ENCODE measurements at places on chromosomes 2 and 18.

- no peak for DNase-seq
Measured at GRCh38 chr2:122237450-122237849, 482.0 kb downstream of the TSN start.

DNA sequence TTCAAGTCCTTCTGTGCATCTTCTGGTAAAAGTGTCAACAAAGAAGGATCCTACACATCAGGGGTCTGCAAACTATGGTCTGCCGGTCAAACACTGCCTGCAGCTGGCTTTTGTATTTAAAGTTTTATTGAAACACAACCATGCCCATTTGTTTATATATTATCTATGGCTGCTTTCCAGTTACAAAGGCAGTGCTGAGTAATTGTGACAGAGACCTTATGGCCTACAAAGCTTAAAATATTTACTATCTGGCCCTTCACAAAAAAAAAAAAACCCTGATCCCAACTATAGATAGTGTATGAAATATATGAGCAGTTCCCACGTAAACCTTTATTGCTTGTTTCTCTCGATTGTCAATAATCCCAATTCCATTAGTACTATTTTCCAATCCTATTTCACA, 101.4 kb downstream of the RBMS1 start:
- no peak for DNase-seq

DNA sequence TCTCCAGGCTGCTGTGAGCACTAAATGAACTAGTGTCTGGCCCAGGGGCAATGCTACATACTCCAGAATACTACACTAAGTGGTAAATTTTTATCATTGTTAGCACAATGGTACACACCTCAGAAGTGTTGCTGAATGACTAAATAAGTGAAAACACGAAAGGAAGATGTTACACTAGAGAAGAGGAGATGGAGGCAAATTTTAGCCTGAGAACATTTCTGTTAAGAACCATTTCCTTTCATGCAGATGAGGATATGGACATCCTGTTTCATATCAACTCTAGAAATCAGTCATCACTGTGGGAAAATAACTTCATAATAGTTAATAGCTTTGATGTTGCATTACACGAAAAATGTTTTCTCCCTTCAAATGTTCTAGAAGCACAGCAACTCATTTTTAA, 117.6 kb upstream of the STK17B start:
- no peak for DNase-seq

DNA sequence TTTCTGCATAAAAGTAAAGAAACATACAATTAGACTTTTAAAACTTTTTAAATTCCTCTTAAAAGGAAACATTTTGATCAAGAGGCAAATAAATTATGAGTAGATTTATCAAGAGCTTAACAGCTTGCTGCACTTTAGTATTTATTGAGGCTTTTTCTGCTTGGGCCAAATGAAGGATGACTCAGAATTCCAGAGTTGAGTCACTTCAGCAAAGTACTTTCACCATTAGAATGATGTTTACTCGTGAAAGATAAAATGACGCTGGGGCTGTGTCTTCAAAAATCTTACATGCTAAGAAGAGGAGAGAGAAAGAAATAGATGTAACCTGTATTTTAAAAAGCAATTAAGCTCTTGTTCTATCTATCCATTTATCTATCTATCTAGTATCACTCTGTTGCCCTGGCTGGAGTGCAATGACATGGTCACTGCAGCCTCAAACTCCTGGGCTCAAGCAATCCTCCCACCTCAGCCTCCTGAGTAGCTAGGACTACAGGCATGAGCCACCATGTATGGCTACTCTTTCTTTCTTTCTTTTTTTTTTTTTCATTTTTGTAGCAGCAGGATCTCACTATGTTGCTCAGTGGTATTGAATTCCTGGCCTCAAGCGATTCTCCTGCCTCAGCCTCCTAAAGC, 75.3 kb upstream of the RIOK3 start:
- DNase-seq = no peak

GRCh38 chr2:191114403-191114886, 36.3 kb downstream of the STAT4 start:
- DNase-seq = no peak

- no peak for DNase-seq
Measured at GRCh38 chr2:162063281-162063680, 10.7 kb downstream of the DPP4 start.

GRCh38 chr2:61233581-61233980, 71.6 kb downstream of the C2orf74 start:
- no peak for DNase-seq

DNA sequence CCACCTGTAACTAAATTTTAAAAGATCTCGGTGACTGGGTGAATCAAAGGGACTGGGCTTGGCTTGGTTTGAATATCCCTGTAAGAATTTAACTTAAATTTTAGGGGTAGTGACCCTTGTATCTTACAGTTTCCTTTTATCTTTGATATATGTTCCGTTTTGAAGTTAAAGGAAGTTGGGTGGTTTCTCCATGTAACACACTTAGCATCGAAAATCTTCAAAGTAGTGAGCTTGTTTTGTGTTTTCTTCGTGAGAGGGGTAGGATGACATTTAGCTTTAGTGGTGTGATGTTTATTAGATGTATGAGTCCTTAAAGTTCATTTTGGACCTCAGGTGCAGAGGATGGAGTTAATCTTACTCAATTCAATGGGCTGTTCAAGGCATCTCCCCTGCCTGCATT, 1.6 kb downstream of the WDR7 start:
- no peak for DNase-seq

- no peak for DNase-seq
Measured at GRCh38 chr2:159110784-159111183, 142.3 kb downstream of the TANC1 start.

DNA sequence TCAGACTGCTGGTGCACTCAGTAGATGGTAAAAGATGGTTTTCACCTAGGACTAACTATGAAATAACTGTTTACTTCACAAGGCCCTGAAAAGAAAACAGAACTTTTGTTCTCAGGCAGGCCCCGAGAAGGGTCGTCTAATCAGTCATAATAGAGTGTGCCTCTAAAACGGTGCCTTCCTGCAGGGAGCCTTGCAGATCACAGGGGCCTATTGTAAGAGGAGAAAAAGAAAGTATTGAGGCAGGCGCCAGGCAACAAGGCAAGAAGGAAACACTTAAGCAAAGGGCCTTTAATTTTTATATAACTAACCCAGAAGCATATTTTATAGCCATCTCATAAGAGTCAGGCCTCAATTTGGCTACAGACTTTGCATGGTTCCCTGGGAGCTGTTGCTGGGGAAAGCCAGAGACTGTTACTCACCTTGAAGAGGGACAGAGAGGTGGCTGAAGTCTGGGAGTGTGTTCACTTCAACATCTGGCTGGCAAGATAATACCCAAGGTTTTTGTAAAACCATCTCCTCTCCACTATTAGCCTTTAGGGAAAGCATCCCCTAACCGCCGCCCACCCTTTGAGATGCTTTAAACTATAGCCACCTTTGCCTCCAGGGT, 117.1 kb downstream of the PRPF40A start:
- no peak for DNase-seq

DNA sequence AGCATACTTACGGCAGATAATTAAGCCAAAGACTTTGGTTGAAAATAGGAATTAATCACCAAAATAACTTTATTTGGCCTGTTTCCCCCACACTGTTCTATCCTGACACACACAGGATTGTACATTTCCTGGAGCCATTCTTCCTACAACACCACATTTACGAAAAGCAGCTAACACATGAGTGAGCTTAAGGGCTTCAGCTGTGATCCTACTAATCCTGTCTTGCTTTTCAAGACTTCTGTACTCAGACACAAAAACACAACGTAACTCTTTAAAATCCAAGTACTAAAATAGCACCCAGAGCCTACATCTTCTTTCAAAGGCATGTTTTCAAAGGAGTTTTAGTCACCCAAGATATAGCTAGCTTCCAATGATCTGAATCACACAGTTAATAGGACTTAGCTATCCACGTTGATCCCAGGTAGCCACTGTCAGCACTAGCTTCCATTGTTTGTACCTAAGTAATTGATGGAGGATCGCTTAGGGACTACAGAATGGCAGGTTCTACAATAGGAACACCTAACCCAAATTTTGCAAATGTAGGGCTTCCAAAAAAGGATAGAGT, 42.8 kb upstream of the TTC39C start:
- no peak for DNase-seq

All from NCI-H1105 (cell line).